ENCODE measurements at places on chromosomes 5 and 9.
A peak's percentile ranks its signal among the peaks of the same experiment; 100 is the strongest.

DNA sequence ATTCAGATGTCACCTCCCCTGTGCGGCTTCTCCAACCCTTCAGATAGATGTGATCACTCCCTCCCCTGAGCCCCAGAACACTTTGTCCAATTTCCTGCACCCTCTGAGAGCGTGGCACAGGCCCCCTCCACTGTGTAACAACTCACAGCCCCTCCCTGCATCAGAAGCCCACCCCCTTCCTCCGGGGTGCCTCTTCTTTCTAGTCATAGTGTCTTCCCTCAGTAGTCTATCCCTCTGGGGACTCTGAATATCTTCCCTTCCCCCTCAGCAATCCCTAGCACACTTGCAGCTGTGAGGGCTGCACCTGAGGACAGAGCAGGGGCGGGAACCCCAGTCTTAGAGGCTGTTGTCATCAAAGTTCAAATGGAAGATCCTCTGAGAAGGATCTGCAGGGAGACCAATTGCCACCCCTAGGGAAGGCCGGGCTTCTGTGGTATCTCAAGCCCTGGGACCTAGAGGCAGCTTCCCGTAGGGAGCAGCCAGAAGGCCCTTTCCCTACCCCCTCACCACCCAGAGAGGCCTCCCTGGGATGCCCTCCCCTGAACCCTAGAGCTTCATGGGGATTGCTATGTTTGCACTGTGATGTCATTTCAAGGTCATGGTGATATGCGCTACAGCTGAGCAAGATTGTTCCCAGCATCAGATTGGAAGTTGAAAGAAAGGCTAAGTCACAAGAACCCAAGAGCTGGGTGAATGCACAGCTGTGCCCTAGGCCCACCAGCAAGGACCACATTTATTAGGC is 70.7 kb downstream of the THBS4 start:
- no peak for DNase-seq

- no peak for DNase-seq
These were observed 131.3 kb upstream of the SLC28A3 start for GRCh38 chr9:84471816-84472215.

- DNase-seq, result no peak
These were observed 214.2 kb upstream of the ZNF462 start for GRCh38 chr9:106648799-106649198.

- no peak for DNase-seq
These were observed 30.1 kb downstream of the B4GALT1 start for GRCh38 chr9:33136721-33137670.

GRCh38 chr9:106868565-106868964 is 5.6 kb downstream of the ZNF462 start:
- DNase-seq, result no peak

DNA sequence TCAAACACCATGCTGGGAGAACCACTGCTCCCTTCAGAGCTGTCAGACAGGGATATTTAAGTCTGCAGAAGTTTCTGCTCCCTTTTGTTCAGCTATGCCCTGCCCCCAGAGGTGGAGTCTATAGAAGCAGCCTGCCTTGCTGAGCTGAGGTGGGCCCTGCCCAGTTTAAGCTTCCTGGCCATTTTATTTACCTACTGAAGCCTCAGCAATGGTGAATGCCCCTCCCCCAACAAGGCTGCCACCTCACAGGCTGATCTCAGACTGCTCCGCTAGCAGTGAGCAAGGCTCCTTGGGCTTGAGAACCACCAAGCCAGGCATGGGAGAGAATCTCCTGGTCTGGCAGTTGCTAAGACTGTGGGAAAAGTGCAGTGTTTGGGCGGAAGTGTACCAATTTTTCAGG is 205.5 kb upstream of the PTGER4 start:
- no peak for DNase-seq

DNA sequence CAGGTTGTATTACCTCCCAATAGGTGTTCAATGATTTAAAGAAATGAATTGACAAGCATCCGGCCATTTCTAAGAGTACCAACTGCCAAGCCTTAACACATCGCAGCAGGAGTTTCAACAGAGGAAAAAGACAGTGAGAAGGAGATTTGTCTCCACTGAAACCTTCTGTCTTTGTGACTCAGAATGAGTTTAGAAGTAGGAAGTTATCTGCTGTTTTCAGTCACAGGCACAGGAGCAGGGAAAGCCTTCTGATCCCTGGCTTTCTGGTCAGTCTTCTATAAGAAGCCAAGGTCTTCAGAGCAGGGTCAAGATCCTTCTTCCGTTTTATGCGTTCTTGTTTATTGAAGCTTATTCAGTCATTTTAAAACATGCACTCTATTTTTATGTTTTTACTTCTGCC is 390.7 kb upstream of the PCSK5 start:
- no peak for DNase-seq

- DNase-seq, result peak; percentile 47
These were observed 6.5 kb downstream of the ZNF462 start for GRCh38 chr9:106869458-106869857.

GRCh38 chr9:79645110-79645509 is 73.3 kb downstream of the TLE4 start:
- no peak for DNase-seq

GRCh38 chr5:162163663-162164062 is 96.1 kb downstream of the GABRG2 start:
- DNase-seq, result no peak

DNA sequence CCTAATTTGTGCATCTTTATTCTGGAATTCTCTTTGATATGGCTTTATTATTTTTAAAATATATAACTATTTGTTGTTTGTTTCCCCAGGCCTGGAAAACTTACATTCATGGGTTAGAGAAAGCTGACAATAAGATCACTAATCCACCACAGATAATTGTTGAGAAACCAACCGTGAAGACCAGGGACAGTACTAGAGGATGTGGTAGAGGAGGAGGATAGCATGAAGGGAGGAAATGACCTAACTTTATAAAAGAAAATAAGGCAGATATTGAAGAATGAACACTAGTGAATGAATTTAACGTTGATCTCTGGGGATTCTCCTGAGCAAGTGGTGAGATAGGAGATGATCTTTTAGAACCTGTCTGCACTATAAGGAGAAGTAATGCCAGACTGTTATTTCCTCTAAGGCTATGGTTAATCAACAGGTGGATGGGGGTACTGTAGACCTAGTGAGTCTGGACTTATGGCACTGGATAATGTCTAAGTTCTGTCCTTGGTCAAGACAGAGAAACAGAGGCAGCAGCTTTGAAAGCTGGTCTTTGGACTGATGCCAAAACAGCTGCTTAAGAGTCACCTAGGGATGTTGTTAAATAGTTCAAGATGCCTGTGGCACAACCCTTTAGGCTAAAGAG is 52.4 kb downstream of the NREP start:
- no peak for DNase-seq

DNA sequence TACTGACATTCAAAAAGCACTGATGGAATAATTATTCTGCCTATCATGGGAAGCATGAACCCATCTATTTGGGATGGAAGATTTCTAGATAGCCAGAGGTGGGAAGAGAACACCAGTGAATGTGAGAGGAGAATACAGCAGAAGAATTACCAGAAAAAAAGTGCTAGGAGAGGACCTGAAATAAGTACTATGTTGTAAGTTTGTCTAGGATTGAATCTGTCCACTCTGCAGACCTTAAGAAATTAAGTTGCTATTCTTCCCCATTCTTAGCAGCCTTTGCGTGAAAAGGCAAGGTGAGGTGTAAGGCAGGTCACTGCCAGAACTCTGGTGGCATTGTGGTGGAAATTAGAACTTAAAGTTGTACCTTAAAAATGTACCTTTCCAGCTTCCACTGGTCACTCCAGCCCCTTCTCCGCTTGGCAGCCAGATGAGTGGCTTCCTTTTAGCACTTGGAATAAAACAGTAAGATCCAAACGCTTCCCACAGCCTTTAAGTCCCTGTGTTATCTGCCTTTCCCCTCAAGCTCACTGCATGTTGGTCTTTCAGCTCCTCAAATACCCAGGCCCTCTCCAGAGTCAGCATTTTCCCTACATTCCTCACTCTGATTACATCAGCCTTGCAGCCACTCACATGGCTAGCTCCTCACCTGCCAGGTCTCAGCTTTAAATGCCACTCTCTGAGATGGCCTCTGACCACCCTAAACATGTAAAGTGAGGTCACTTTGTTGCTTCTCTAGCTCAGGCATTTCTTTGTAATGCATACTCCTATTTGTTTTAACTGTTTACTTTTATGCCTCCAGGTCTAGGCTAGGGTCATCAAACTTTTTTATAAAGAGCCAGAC is 253.0 kb downstream of the EPB41L4A start:
- DNase-seq, result no peak

DNA sequence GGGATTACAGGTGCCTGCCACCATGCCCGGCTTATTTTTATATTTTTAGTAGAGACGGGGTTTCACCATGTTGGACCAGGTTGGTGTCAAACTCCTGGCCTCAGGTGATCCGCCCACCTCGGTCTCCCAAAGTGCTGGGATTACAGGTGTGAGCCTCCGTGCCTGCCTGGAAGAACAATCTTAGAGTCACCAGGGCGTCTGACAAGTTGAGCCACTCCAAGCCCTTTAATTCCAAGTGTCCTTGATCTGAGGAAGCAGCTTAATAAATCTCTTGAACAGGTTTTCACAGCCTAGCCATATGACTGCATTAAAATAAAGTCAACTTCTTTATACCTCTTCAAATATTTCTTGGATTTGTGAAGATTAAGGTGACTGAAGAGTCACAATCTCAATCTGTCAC is 31.5 kb downstream of the SLC44A1 start:
- DNase-seq, result no peak

DNA sequence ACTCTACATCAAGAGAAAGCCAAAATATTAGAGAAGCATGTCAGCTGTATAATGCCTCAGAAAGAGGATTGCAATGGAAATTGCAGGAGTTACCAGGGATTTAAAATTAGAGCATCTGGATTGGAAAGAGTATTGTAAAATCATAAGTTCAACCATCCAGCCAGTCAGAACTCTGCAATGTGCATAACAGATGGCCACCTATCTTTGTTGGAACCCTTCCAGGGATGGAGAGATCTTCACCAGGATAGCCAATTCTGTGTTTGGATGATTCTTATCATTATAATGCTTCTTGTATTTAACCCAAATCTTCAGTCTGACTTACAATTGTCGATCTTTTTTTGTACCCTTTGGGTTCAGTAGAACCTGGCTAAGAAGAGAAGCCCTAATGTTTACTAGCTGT is 164.4 kb downstream of the TLR4 start:
- DNase-seq, result no peak

All from midbrain (tissue), 1 donor.